Mesendoderm (in vitro differentiated cells): ENCODE measurements at places on chromosomes 3 and 15.

- no peak for DNase-seq
Observed at GRCh38 chr3:78517965-78518364, 1249.8 kb downstream of the ROBO1 start.

- DNase-seq, result no peak
Observed at GRCh38 chr3:186178412-186178811, 69.5 kb upstream of the ETV5 start.

DNA sequence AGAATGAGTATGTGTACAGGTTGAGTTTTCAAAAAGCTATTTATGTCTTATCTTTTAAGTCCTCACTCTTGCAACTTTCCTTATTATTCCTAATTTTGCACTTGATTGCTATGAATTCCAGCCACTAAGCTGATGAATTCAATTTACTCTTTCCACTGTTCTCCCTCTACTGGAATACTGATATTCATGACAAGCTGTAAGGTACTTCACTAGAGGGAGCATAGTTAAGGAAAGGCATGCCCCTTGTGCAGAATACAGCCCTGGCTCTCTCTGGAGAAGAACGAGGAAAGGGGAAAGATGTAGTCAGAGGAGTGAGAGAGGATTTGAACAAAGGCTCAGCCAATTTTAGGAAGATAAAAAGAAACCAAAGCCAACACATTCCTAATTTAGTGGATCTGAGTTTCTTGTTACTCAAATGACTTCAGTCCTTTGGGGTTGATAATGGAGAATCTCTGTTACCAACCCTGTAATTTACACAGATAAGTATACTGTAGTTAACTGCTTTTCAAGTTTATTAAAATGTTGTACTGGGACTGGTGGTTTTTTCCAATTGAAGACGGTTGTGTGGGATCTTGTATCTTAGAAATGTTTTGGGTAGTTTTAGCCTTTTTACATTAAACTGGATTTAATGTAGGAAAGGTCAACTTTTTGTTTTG, 4.0 kb downstream of the SCAANT1 start:
- peak; percentile 71 for DNase-seq

DNA sequence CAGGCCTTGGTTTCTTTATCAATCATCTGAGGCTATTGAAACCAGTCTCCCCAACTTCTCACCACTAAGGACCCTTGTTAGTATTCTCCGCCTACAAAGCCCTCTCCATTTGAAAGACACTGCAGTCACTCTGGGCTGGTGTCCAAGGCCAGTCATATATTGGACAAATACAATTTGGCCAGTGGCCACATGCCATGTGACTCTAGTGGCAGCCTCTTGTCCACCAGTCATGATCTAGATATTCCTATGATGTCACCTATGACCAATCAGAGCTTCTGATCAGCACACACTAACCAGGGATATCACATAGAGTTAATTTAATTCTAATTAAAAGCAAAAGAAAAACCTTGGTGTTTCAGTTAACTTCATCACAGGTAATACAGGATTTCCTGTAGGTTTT, 68.2 kb downstream of the RAB11A start:
- DNase-seq, result no peak

DNA sequence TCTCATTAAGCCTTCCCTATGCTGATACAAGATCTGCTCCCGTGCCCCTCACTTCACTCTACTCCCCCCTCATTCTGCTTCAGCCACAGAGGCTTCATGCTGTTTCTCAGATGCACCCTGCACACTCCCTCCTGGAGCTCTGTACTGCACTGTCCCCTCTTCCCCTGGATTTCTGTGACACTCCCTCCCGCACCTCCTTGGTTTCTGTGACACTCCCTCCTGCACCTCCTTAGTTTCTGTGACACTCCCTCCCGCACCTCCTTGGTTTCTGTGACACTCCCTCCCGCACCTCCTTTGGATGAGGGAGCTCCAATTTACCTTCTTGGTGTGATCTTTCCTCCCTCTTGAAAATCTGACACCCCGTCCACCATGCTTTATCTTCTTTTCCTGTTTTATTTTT, 28.2 kb downstream of the BDH1 start:
- DNase-seq, result no peak

DNA sequence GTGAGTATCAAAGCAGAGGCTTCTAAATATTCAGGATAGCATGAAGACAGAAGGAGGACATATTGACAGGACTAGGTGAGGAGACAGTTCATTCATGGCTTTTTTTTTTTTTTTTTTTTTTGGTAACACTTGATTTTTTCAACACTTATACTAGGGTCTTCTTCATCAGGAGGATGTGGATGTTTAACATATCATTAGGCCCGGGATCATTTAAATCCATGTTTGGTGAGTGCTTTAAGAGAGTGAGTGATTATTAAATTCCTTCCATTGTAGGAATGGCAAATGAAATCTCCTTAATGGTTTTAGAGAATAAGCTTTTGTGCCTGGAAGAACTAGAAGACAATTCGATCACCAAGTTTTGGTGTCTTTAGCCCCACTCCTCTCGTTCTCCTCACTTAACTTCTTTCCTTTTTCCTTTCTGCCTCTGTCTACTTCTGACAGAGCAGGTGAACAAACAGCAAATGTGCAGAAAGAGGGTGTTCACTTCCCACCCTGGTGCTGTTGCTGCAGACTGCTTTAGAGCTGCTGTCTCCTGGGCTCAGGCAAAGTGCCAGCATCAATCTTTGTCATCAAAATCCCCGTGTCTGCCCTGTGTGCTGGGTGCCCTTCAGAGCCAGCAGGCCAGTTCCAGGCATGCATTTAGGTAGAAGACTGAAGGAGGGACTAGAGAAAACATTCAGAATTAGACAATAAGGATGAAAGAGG, 35.6 kb upstream of the RAB11A start:
- DNase-seq, result no peak

DNA sequence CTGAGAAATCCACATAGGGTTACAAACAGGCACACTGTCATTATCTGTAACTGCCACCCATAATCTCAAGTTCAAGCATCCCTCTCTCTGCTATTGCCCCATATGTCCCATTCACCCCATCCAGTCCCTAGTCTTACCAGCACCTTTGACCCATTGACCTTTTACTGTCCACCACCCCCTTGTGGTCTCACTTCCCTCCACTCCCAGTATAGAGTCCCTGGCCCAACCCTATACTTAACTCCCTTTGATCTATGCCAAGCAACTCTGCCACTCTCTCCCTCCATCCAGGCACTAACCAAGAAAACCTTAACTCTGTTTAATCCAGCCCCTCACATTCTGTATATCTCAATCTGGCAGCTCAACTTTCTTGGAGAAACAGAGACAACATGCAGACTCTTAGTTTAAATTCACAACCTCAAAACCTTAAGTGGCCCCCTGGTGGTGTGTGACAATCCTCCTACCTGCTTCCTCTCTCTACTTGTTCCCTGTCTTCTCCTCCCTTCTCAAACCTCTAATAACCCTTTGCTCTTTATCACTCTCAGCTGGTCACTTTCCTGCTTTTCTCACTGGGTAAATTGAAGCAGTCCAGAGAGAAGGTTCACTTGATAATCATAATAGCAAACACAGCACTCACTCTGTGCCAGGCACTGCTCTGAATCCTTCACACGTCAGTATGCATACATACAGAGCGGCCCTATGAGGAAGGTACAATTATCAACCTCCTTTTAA, 162.7 kb downstream of the STT3B start:
- DNase-seq, result peak; percentile 92

DNA sequence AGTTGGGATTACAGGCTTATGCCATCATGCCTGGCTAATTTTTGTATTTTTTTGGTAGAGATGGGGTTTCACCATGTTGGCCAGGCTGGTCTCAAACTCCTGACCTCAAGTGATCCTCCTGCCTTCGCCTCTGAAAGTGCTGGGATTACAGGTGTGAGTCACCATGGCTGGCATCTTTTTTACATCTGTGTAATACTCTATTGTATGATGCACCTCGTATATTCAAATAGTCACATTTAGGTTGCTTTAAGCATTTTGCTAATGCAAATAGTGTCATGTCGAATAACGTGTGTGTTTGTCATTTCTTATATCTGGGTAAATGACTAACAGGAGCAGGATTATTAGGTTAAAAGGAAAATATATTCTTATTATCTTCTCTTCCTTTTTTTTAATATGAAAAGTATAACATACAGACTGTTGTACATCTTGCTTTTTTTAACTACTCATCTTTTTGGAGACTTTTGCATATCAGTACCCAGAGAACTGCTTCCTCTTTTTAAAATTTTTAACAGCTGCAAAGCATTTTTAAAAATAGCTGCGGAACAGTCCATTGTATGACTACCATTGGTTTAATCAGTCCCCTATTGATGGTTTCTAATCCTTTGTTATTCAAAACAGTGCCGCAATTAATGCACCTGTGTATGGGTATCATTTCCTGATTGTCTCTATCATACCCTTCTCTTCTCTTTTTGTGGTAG, 13.4 kb downstream of the SCAMP5 start:
- DNase-seq, result no peak

DNA sequence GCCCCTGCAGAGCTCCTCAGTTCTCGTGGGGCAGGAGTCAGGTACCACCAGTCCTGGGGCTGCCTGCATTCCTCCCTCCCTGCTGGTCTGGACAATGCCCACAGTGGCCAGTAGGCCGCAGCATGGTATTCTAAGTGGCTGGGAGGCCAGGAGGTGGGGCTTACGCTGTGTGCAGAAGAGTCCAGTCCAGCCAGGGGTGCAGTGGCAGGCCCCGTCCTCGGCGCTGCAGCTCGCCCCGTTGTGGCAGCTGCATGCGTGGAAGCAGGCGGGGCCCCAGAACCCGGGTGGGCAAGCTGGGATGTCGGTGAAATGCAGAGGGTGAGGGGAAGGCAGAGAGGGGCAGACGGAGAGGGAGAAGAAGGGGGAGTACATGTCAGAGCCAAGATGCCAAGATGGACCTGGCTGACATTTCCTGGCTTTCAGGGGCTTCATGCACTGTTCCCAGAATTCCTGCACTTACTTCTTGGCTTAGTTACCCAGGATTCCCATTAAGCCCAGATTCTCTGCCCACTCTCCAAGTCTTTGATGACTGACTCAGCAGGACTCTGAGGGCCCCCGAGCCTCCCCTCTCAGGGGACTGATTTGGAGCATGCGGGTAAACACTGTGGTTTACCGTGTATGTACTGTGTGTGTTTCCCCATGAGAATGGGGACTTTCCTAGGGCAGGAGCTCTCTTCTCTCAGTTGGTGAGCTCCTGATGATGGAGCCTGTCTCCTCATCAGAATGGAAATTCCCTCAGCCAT, 47.5 kb downstream of the RAB11A start:
- peak; percentile 82 for DNase-seq

DNA sequence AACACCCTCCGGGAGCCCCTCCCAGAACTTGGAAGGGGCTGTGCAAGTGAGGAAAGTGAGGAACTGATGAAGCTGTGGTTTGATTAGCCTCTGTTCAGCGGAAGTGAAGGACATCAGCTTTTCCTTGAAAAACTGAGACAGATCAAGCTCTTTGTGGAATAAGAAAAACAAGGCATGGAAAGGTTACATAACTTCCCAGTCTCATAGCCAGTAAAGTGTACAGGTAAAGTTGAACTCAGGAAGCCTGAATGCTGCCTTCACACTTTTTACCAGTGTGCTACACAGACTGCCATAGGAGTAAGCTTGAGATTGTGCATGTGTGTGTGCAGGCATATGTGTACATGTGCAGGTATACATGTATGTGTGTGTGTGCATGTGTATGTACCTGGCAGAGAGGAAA, 293.2 kb downstream of the FGF12 start:
- no peak for DNase-seq

DNA sequence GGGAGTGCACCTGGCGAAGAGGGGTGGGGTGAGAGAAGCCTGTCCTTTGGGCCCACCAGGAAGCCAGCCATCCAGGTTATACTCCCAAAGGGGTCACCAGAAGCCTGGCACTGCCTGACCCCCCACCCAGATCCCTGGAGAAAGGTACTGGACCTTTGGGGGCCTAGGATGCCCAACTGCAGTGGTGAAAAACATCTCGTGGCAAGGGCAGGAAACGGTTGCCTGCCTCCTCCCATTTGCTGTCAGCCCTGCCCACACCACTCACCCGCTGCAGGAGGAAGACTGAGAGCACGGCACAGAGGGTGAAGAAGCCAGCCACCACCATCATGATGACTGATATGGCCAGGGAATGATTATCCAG, 2.2 kb upstream of the ULK3 start:
- DNase-seq, result no peak

DNA sequence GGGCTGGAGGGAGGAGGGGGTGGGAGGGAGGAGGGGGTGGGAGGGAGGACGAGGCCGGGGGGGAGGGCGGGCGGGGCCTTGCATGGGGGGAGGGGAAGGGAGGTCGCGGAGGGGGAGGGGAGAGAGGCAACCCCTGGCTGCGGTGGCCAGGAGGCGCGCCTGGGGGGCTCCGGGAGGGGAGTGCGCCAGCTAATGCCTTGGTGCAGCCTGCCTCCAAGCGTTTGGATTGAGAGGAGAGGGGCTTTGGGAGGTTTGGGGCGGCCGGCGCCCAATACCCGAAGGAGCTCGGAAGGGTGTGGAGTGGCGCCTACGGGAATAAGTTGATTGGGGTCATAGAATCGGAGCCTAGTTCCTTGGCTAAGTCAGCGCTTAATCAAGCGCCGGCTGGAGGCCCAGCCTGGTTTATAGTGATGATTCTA, 557 bp downstream of the TFG start:
- peak; percentile 81 for DNase-seq

DNA sequence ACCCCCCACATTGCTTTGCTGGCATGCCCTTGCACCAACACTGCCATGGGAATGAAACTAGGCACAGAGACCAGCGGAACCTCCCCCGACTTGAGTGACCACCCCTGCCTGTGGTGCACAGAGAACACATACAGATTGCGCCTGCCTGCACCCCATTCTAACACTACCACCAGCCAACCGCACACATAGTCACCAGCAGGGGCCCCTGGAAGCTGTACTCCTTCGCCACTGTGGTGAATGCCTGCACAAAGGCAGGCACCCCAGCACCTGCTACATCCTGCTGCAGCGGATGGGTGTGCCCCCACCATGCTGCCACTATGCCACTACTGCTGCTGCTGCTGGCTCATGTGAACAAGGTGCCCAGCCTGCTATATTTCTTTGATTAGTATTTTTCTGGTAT, 27.4 kb upstream of the DNAAF4 start:
- DNase-seq, result no peak

DNA sequence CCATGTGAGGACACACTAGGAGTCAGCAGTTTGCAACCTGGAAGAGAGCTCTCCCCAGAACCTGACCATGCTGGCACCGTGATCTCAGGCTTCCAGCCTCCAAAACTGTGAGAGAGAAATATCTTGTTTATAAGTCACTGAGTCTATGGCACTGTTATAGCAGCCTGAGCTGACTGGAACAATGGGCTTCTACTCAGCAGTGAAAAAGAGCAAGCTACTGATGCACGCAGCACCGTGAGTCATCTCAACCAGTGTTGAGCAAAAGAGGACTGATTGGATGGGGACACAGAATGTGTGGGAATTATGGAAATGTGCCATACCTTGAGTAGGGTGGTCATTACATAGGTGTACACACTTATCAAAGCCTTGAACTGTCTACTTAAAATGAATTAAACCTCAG, 230.4 kb downstream of the PLCL2 start:
- no peak for DNase-seq
